Fibroblast of upper back skin (primary cell): ENCODE measurements at places on chromosomes 12 and 14.

DNA sequence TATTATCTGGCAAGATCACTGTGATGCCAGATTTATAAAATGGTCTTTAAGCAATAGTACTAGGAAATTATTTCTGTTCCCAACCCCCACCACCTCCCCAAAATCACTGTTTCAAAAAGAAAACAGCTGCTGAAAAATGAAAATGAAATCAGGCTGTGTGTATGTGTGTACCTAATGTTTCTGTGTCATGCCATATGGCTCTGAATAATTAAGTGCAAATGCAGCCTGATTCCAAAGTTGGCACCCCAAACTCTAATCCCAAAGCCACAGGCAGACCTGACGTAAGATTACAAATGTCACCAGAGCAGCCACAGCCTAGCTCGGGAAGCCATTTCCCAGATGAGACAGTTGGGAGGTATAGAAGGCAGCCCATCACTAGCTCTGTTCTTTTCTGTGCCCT lies 175.5 kb downstream of the MED13L start:
- DNase-seq = no peak

- DNase-seq = no peak
Measured at GRCh38 chr12:132284827-132285741, 44.3 kb downstream of the GALNT9 start.

DNA sequence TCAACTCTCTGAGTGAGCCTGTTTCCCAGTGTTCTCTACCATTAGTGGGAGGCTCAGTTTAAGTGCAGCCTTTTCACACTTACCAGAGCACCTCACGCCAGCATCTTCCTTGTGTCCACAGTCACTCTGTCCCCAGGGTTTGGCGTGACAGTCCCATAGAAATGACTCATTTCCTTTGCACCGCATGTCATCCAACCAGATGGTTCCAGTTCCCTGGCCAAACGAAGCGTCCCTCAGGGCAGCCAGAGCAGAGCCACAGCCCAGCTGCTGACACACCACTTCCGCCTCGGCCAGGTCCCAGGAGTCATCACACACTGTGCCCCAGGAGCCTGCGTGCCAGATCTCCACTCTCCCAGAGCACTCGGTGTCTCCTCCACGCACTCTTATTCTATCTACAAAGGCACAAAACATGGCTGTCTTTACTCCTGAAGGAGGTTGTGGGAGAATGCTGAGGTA lies 65.4 kb downstream of the ACSM4 start:
- DNase-seq = peak; percentile 3

- no peak for DNase-seq
Measured at GRCh38 chr12:113056631-113057488, at the start of gene DTX1. TSS of gene DTX1 (plus strand) at chr12:113056730. CDS start at chr12:113058193, 1,463 bp downstream.

- no peak for DNase-seq
Measured at GRCh38 chr14:94043111-94043755, 17.1 kb downstream of the OTUB2 start.

GRCh38 chr12:2959505-2960389 lies 550 bp downstream of the TEAD4 start:
- peak; percentile 63 for DNase-seq

DNA sequence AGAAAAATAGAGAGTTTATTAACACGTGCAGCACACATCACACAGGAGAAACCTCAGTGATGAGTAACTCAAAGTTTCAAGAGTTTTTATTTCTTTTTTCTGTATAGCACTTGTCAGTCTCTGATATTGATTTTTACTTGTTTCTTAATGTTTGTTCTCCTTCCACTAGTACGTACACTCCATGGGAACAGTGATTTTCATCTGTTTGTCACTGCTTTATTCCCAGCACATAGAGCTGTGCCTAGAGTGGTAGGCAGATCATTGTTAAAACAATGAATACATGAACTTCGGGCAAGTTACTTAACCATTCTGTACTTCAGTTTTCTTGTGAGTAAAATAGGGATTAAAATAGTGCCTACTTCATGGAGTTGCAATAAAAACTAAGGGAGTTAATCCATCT lies 46.6 kb downstream of the ETV6 start:
- no peak for DNase-seq

GRCh38 chr12:5756338-5756842 lies 188.7 kb downstream of the ANO2 start:
- no peak for DNase-seq

GRCh38 chr12:49061157-49061650 lies 610 bp upstream of the KMT2D start:
- DNase-seq = no peak

DNA sequence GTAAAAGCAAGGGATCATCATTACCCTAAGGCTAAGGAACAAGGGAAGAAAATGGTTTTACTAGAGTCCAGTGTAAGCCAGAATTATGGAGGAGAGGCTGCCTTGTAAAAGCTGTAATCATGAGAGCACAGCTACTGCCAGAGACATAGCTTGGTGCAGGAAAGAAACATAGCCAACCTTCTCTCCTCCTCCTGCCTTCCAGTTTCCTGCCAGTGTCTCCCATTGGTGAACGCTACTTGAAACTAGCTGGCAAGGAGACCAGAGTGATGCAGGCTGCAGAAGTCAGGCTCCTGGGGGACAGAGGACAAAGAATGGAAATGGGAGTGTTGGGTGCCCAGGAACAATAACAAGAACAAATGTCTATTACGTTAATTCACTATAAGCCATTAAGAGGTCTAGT lies 158.5 kb downstream of the NELL2 start:
- no peak for DNase-seq

GRCh38 chr14:96176275-96176674 lies 28.4 kb upstream of the BDKRB2 start:
- peak; percentile 49 for DNase-seq
